ENCODE measurements at places on chromosomes 1 and 21.

DNA sequence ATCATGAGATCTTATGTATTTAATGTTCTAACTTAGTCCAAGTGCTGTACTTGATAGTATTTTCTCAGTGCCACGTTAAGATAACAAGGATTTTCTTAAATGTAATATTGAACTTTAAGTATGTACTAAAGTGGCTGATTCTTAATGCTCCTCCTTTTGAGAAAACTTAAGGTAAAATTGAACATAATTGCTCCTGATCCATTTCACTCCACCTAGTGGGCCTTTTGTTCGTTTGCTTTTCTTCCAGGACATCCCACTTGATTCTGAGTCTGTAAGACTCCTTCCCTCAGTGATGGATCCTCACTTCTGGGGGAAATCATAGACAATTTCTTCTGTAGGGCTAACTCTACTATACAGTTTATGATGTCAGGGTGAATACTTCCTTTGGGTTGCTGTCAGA lies 173.1 kb downstream of the LMO4 start:
- no peak for DNase-seq

GRCh38 chr1:65971547-65971946 lies 178.9 kb downstream of the PDE4B start:
- DNase-seq, result no peak

GRCh38 chr1:226482975-226483700 lies 65.4 kb upstream of the STUM start:
- peak; percentile 51 for DNase-seq

GRCh38 chr1:94236630-94237290 lies 624 bp downstream of the ARHGAP29 start:
- DNase-seq, result peak; percentile 69

GRCh38 chr1:220918285-220918951 lies 39.2 kb downstream of the HLX start:
- DNase-seq, result no peak

GRCh38 chr1:208093754-208094719 lies 150.1 kb downstream of the PLXNA2 start:
- peak; percentile 75 for DNase-seq

Data from M059J (cell line).